ENCODE measurements at places on chromosomes 12 and 14. TPM values are rescaled to one million over a fixed set of nuclear protein-coding genes. Genes with fewer than 3 reads are reported as not detected.
A peak's percentile ranks its signal among the peaks of the same experiment; 100 is the strongest.

- no peak overlapping the region for H3K4me3 ChIP-seq
- no peak overlapping the region for H3K27ac ChIP-seq
- no peaks in the 10 kb centered on the region for H3K36me3 ChIP-seq
- H3K27me3 ChIP-seq, result peaks cover 50% of the 10 kb centered on the region
These were observed 10.5 kb downstream of the NTF3 start for GRCh38 chr12:5442251-5443006.

DNA sequence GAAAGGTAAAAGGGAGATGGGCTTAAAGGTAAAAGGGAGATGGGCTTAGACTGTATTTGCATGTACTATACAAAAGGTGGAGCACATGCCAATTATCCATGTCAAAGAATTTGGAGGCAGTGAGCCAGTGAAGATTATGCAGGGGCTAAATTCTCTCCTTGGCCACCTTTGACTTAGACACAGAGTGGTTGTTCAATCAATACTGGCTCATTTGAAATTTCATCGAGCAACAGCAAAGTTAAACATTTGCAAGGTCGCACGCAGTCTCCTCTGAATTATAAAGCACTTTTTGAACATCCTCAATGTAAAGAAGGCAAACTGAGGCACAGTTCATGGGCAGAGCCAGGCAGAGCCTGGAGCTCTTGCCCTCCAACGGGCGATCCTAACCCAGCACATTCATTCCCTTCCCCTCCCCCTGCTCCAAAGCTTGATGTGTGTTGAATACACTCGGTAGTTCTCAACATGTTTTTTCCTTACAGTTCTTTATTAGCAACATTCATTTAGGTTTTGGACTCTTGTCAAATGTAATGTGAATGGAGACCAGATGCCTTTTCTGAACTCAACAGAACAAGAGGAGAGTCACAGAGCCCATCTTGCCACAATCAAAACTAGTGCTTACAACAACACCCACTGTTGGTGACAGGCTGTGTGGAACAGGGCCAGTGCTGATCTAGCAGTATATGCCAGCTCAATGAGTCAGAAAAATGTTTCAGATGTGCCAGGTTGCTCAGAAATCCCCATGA is 169.7 kb upstream of the G2E3 start:
- H3K4me3 ChIP-seq, result no peak overlapping the region
- H3K36me3 ChIP-seq, result no peaks in the 10 kb centered on the region
- no peak overlapping the region for H3K27ac ChIP-seq
- H3K4me1 ChIP-seq, result peaks cover 5% of the 10 kb centered on the region

DNA sequence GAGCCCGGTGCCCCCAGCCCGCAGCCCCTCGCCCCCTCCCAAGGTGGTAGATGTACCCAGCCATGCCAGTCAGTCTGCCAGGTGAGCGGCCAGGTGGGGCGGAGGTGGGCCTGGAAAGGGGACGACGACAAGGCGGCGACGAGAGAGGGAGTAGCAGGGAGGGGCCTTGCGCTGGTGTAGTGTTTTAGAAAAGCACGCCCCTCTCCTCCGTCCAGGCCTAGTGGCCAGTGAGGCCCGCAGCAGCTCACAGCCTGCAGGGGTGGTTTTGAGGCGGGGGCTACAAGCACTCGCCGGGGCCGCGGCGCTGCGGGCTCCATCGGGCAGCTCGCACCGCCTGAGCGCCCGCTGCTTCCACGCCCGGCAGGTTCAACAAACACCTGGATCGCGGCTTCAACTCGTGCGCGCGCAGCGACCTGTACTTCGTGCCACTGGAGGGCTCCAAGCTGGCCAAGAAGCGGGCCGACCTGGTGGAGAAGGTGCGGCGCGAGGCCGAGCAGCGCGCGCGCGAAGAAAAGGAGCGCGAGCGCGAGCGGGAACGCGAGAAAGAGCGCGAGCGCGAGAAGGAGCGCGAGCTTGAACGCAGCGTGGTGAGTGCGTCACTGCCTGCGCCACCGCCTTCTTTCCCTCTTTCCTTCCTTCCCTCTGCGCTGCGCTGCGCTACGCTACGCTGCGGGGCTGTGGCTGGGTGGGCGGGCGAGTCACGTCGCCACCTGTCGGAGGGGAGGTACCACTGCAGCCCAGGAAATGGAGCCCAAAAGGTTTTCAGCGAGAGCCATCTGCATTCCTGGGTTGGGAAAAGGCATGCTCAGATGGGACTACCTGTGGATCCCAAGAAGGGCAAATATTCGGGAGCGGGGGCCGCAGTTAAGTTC is 5.9 kb upstream of the RNU7-1 start:
- DNase-seq, result peak; percentile 90
- H3K4me3 ChIP-seq, result peak overlapping the region; percentile 73
- peaks cover 22% of the 10 kb centered on the region for H3K36me3 ChIP-seq
- no peaks in the 10 kb centered on the region for H3K27me3 ChIP-seq

DNA sequence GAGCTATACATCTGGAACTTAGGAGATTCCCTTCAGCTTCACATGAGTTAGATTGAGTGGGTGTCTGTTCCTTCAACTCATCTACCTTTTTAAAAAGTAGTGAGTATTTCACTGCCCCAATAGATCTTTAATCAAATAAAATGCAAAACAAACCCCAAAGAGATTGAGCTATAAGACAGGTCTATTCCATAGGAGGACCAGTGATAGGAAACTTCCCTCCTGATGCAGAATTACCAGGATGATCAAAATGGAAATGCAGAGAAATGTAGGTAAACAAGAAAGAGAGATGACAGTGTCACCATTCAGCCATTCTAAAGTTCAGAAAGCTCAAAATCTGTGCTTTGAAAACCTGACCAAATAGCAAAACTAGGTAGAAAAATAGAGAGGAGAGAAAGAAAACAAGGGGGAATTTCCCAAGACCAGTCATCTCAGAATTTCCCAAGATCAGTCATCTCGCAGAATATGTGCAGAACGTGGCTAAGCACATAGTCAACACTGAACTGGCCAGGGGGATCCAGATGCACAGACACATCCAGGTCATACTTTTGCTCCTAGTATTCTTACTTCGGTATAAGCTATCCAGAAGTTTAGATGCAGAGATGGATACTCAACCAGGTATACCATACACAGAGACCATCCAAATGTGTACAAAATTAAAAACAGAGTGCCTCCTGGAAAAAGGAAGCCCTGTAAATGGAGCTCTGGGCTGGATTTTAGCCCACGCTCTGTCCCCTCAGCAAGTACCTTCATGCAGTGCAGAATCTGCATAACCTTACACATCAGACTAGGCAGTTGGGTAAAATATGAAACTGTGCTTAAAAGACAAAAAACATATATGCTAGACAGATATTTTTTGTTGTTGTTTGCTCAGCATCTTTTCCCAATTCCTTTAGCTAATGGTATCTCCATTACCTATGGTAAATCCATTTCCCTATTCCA is 27.4 kb downstream of the SLC41A2 start:
- H3K27me3 ChIP-seq, result no peaks in the 10 kb centered on the region
- H3K36me3 ChIP-seq, result no peaks in the 10 kb centered on the region
- H3K4me1 ChIP-seq, result no peaks in the 10 kb centered on the region

DNA sequence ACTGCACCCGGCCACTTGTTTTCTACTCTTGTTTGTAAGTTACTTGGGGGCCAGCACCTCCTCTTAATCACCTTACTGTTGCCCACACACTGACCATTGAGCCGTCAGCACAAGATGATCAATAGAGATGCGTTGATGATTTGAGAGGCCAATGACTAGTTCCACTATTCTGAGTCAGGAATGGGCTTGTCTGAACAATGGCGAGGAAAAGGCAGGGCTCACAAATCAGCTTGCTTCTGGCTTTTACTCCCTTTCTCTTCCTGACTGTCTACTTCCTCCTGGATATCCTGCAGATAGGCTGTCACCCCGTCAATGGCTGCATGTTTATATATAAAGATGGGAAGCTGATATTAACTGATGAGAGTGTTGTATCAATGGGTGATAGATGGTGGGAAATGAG is 29.1 kb upstream of the HDAC7 start:
- no peaks in the 10 kb centered on the region for H3K36me3 ChIP-seq
- peaks cover 2% of the 10 kb centered on the region for H3K27me3 ChIP-seq
- DNase-seq, result no peak
- H3K4me3 ChIP-seq, result no peak overlapping the region
- peaks cover 25% of the 10 kb centered on the region for H3K4me1 ChIP-seq

DNA sequence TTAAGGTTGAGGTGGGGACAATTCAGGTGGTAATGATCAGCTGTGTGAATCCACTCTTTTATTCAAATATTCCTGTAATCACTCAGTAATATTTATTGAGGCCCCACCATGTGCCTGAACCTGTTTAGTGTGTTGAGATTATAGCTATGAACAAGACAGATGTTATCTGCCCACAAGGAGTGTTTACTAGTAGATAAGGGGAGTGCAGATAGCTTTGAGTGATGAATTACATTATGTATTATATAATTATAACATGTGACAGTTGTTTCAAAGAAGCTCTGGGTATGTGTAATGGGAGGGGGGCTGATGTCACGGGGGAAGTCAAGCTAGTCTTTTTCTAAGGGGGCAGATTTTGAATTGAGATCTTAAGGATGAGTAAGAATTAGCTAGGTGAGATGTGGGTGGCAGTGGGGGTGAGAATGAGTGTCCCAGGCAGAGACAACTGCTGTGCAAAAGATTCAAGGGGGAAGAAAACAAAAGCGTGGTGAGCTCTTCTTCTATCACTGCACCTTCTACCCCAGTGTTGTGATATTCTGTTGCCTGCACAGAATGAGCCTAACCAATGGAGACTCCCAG is 21.3 kb upstream of the SRRM4 start:
- no peaks in the 10 kb centered on the region for H3K36me3 ChIP-seq
- no peak overlapping the region for H3K4me3 ChIP-seq
- H3K27ac ChIP-seq, result no peak overlapping the region
- no peak for DNase-seq
- H3K4me1 ChIP-seq, result no peaks in the 10 kb centered on the region
- peaks cover 14% of the 10 kb centered on the region for H3K27me3 ChIP-seq

- peaks cover 72% of the 10 kb centered on the region for H3K27me3 ChIP-seq
- no peak overlapping the region for H3K4me3 ChIP-seq
- H3K27ac ChIP-seq, result no peak overlapping the region
- no peak for DNase-seq
- peaks cover 9% of the 10 kb centered on the region for H3K4me1 ChIP-seq
These were observed 3.1 kb downstream of the SMOC1 start for GRCh38 chr14:69882116-69882864.

DNA sequence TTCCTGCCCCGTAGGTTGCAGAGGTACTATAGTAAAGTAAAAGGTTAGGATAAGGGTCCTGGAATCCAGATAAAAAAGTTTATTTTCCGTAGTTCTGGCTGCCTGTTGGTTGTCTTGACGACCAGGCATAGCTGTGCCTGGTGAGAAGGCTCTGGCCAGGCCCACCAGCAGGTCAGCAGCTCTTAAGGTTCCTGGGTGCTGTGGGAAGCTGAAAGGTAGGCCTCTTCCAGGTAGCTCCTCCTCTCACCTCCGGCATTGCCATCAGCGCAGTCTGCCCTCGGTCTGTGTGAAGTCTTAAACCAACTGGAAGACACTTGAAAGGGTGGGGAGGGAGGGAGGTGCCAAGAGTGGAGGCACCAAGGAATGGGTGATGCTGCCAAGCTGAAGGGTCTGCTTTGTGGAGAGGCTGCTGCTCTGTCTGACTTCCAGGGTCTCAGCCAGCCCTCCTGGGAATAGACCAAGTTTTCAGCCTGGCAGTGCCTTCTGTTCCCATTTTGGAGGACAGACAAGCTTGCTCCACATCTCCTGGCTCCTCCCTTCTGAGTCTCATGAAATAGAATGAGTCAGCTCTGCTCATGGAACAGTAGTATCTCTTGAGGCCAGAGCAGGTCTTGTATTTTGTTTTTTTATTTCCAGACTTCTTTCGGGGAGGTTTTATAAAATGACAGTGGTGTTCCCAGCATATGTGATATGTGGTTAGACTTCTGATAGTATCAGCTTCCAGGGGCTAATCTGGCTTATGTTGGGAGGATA is 5.2 kb upstream of the ACADS start:
- H3K4me1 ChIP-seq, result peaks cover 9% of the 10 kb centered on the region
- no peak overlapping the region for H3K4me3 ChIP-seq
- peaks cover 42% of the 10 kb centered on the region for H3K36me3 ChIP-seq
- H3K27ac ChIP-seq, result no peak overlapping the region

DNA sequence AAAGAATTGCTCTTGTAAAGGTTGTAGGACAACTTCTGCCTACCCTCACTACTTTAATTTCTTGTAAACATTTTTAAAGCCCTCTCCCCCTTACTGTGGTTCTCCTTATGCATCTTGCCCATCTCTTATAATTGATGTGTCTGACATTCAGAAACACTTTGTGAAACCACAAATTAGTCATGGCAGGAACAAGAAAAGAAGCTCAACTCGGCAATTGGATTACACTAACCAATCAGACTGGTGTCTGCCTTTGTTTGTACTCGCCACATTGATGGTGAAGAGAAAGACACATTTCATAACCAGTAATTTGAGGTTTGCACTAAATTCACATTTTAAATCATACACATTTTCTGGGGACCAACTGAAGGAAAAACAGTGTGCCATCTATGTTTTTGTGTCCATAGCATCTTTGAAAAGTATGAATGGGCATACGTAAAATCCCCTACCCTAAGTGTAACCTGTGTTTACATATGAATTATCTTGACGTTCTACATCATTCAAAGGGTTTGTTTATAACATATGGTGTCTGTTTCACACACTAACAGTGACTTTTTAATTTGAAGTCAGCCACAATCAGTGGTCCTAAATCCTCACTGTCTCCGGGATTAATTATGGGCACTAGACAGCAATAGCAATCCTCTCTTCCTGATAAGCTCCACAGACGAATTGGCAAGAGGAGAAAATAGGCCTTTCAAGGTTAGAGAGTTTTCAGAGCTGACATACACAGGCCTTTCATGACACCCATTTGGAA is 49.9 kb downstream of the OTX2 start:
- H3K27ac ChIP-seq, result no peak overlapping the region
- H3K4me1 ChIP-seq, result no peaks in the 10 kb centered on the region
- H3K36me3 ChIP-seq, result no peaks in the 10 kb centered on the region
- DNase-seq, result no peak
- no peak overlapping the region for H3K4me3 ChIP-seq

DNA sequence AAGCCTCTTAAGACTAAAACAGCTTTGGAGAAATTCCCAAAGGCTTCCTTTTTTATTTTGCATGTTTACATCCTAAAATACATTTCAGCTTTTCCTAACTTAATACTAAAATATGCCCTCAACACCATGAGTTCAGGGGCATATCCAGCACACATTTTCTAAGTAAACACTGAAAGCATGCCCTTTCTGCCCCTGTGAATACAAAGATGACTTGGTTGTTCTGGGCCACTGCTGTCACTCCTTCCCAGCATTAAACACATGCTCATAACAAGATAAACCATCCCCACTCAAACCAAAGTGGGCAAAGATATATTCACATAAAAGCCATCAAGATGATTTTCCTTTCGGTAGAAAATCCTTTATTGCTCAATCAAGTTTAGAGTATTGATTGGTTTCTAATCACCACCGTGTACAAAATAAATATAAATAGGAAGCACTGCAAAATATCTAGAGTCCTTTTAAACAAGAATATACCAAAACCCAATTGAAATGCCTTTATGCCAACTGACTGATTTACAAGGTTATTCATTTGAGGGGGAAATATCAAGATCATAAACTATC is 1.9 kb downstream of the CCNB1IP1 start:
- H3K4me3 ChIP-seq, result peak overlapping the region; percentile 36
- H3K36me3 ChIP-seq, result peaks cover 2% of the 10 kb centered on the region
- H3K27ac ChIP-seq, result peak overlapping the region; percentile 34

GRCh38 chr14:73667854-73668253 is 23.1 kb downstream of the DNAL1 start:
- peaks cover 1% of the 10 kb centered on the region for H3K36me3 ChIP-seq
- peaks cover 6% of the 10 kb centered on the region for H3K4me1 ChIP-seq
- no peak overlapping the region for H3K4me3 ChIP-seq

Gene PAX9
- not detected for total RNA-seq

Gene GALNT9
- total RNA-seq, result 4.8 TPM

Gene HOXC12
- total RNA-seq, result not detected

Gene DPPA3
- total RNA-seq, result 0.81 TPM

Gene ACSS3
- 23.4 TPM for total RNA-seq

Gene TTC9
- total RNA-seq, result 4.6 TPM

Gene SYT10
- 12.9 TPM for total RNA-seq

Measured in mesothelial cell of epicardium (in vitro differentiated cells).